Amniotic stem cell (primary cell): ENCODE measurements at places on chromosomes 1 and 21.

DNA sequence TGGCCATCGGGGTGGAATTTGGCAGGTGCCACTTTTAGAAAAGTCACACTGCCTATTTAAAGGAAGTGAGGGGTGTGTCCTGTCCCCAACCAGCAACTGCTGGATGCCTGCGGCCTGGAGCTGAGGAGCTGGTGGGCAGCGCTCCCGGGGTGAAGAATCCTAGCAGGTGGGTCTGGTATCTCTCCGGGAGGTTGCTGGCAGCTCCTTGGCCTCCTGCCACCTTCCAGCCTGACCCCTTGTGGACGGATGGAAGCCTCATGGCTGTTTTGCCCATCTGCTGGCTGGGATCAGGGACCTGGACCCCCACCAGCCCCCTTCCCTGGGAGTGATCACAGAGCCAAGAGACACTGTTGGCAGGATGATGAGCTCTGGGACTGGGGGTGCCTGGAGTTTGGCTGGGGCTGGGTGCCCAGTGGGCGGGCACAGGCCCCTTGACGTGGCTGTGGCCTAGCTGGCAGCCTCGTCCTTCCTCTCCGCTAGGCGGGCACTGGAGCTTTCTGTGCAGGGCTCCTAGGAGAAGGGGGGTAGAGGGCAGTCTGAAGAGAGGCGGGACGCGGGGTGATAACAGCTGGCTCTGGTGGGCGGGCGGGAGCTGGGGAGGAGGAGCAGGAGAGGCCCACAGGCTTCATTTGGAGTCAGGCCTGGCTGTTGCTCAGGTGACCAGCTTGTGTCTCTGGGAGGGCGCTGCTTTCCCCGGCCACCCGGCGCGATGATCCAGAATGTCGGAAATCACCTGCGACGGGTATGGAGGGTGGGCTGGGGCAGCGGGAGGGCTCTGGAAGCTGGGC is at the start of gene ACOT11:
TSS of gene ACOT11 (plus strand) at position 628 of the 788 bp plus-strand sequence. CDS start at position 710, 82 bp downstream.
- no peak for DNase-seq

- DNase-seq = no peak
Observed at GRCh38 chr1:225919906-225920305, 4.1 kb downstream of the PYCR2 start.

GRCh38 chr21:44414291-44415072 is 40.8 kb upstream of the LRRC3 start:
- DNase-seq = no peak

DNA sequence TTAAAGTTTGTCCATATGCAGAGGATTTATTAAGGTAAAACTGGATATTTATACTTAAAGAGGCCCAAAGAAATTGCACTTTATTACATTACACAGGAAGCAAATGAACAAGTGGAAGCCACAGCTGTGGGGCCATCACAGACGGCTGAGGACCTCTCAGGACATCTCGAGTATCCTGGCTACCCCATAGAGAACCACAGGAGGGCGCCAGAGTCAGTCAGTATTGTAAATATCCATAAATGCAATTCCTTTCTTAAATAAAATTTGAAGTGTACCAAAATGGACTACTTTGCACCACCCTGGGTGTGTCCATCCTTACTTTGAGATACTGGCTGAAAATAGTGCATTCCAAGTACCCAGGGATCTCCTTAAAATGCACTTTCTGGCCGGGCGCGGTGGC is 257.2 kb downstream of the MRPL39 start:
- peak; percentile 70 for DNase-seq

DNA sequence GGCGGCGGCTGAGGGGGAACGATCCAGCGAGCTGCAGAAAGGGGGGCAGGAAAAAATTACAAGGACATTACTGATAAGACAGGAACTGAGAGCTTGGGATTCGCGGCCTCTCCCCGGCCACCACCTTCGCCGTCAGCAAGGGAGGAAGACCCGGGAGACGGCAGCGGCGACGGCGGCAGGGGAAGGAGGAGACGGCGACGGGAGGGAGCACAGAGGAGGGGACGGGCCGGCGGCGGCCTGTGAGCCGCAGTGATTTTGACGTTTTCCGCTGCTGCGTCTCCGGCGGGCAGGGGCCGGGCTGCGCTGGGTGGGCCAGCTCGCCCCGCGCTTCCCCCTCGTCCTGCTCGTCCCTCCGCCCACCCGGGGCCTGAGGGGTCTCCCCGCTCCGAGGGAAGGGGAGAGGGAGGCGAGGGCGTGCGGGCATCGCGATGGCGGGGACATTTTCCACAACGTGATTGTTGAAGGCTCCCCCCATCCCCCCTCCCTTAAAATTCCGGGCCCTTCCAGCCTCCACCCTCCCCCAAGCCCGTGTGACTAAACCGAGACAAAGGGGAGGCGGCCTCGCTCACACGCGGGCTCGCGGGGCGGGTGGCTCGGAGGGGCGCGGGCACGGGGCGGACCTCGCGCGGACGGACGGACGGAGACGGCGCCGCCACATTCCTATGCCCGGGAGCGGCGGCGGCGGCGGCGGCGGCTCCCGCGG is 407 bp downstream of the CAMSAP2 start:
- peak; percentile 65 for DNase-seq

DNA sequence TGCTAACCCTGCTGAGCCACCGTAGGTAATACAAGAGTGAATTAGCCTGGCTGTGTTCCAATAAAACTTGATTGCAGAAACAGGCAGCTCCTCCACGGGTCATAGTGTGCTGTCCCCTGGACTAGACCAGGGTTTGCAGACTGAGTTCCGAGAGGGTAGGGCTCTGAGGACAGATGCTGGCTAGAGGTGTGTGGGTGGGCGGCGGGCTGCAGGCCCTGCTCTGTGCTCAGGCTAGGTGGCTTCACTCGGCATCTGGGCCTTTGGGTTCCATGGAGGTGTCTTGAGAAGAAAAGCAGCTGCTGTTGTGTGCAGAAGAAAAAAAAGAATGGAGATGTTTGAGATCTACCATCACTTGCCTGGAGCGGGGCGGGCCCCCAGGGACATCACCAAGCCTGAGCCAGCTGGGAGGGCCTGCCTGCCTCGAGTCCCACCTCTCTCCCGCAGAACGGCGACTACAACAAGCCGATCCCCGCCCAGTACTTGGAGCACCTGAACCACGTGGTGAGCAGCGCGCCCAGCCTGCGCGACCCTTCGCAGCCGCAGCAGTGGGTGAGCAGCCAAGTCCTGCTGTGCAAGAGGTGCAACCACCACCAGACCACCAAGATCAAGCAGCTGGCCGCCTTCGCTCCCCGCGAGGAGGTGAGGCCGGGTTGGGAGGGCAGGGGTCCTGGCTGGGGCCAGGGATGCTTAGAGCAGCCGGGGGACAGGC is 7.9 kb downstream of the TMEM201 start:
- DNase-seq = no peak
